ENCODE measurements at places on chromosomes 7 and 10.
A peak's percentile ranks its signal among the peaks of the same experiment; 100 is the strongest.

- no peak for DNase-seq
Observed at GRCh38 chr10:121260377-121260776, 337.9 kb downstream of the FGFR2 start.

- DNase-seq = no peak
Observed at GRCh38 chr7:1885465-1886226, 215.6 kb downstream of the ELFN1 start.

GRCh38 chr7:1404898-1405548 lies 54.2 kb downstream of the MICALL2 start:
- DNase-seq = no peak

- no peak for DNase-seq
Observed at GRCh38 chr7:50739744-50740435, 42.8 kb downstream of the GRB10 start.

GRCh38 chr10:129727071-129727470 lies 237.0 kb downstream of the EBF3 start:
- no peak for DNase-seq

- no peak for DNase-seq
Observed at GRCh38 chr10:60441515-60441914, 51.8 kb upstream of the ANK3 start.

DNA sequence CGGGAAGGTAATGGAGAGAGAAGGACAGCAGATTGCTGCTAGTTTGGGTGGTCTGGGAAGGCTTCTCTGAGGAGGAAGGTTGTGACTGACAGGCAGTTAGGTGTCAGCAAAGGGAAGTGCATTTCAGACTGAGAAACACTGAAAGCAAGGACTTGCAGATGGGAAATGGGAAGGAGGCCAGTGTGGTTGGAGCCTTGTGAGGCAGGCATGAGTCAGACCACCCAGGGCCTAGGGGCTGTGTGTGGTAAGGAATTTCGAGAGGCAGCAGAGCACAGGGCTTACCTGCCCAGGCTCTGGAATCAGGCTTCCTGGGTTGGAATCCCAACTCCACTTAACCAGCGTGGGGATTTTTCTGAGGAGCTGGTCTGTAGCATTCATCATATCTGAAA lies 53.5 kb downstream of the NRF1 start:
- DNase-seq = no peak

GRCh38 chr10:112810711-112811151 lies 139.3 kb upstream of the TCF7L2 start:
- no peak for DNase-seq

- DNase-seq = no peak
Observed at GRCh38 chr10:12712293-12712983, 289.1 kb downstream of the CCDC3 start.

DNA sequence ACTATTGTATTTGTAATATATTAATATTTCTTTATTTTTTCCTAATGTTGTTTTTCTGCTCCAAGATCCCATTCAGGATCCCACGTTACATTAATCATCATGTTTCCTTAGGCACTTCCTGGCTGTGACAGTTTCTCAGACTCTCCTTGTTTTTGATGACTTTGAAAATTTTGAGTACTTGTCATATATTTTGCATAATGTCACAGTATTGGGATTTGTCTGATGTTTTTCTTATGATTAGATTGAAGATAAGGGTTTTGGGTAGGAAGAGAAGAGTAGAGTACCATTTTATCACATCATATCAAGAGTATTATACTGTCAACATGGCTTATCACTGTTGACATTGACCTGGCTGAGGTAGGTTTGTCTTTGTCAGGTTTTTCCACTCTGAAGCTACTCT lies 146.3 kb upstream of the TPK1 start:
- no peak for DNase-seq

DNA sequence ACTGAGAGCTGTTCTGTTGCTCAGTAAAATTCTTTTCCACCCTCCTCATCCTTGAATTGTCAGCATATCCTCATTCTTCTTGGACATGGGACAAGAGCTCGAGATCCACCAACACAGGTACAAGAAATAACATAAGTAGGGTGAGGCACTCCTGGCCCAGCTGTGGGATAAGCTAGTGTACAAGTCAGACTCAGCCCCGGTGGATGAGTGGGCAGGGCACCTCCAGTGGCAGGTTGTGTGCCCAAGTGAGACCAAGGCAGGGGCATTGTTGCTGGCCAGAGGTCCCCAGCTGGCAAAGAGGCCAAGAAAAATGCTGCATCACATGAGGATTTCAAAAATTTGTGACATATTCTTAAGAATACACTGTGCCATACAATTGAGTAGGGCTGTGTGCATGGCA lies 402.0 kb upstream of the ZWINT start:
- DNase-seq = no peak

DNA sequence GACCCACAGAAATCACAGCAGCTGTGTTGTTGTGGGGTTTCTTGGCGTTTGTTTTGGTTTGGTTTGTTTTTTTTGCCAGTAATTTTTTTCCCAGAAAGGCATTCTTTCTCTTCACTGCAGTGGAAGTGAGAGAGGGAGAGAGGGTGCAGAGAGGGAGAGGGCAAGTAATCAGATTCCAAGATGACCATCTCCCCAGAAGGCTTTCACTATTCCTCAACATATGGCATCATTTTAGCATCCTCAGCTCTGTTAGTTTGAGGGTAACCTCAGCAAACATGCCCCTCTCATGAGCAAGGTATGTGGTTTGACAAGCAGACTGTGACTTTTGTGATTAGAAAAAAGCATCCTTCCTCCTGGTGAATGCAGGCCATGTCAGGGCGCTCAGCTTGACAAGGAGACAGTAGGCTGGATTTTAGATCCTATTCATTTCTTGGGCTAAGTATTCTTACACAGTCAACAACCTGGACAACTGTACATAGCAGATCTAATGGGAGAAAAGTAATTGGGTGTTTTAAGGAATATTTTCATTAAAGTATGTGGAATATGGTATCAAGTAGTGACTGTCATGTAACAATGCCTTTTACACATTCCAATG lies 86.3 kb upstream of the PIK3CG start:
- DNase-seq = no peak

DNA sequence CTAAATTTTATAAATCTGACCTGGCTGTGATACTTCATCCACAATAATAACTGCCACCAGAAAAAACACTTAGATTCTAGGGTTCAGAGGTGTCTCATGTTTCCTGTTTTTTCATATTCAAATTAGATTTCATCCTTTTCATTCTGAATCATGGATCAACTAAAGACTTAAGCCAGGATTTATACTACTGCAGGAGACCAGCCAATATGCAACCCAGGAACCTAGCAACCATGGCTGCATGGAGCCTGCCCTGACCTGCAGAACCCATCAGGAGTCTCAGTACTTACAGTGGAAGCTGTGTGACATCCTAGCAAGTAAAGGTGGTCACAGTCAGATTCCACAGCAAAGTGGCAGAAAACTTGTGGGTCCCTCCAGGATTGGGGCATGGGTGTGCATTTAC lies 40.5 kb upstream of the RNF148 start:
- no peak for DNase-seq

GRCh38 chr10:71708301-71708703 lies 11.3 kb downstream of the C10orf105 start:
- peak; percentile 58 for DNase-seq

GRCh38 chr7:117538053-117538452 lies 58.2 kb downstream of the CFTR start:
- DNase-seq = no peak

- no peak for DNase-seq
Observed at GRCh38 chr10:119663866-119664698, 12.9 kb downstream of the BAG3 start.
